8988T (cell line): ENCODE measurements at places on chromosomes 4 and X.

DNA sequence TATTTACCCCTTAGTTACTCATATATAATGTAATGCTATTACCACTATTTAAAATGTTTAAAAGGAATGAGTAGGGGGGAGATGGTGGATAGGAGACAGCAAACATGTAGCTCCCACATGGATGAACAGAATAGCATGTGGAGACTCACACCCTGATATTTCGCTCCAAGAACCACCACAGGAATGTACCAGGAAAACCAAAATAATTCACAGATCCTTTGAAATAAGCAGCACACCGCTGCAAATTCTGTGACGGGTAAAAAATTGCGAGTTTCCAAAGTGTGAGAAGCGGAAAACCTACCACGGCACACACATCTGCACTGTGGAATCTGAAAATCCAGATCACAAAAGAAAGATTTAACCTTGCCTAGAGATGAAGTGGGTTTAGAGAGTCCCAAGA is 428.2 kb downstream of the TLL1 start:
- no peak for DNase-seq

- DNase-seq, result no peak
Measured at GRCh38 chrX:107725761-107726555, 49.6 kb downstream of the TSC22D3 start.

GRCh38 chr4:140088323-140088967 is 65.5 kb downstream of the MAML3 start:
- no peak for DNase-seq

DNA sequence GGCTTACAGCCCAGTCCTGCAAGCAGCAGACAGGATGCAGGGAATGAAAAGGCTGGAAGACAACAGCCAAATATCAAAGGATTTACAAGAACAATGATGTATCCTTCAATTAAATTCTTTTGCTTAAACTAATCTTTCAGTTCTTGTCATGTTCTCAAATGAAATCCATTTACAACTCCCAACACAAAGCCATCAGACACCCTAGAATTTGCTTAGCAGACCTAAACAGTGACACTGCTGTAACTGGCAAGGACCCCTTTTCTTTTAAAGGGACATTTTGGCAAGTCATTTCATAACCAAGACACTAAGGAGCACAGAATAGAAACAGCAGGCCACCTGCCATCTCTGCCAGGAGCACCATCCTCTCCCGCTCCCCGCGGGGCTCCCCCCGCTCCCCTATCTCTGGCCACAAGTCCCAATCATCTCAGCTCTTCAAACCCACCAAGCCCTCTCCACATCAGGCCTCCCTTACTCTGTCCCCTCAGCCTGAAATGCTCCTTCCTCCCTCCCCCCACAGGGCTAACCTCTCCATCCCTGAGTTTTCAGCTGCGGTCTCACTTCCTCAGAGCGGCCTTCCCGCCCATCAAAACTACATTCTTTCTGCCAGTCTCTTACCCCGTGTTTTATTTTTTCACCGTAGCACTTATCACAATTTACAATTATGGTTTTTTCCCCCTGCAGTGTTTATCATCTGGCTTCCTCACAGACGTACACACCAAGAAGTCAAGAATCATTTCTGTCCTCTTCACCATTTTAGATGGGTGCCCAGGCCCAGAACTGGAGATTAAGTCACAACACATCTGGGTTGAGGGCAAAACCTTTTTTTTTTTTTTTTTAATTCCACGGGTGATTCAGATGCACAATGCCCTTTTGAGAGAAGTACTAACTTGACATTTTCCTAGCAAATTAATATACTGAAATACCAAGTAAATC is 45.8 kb downstream of the TSPAN5 start:
- DNase-seq, result no peak

DNA sequence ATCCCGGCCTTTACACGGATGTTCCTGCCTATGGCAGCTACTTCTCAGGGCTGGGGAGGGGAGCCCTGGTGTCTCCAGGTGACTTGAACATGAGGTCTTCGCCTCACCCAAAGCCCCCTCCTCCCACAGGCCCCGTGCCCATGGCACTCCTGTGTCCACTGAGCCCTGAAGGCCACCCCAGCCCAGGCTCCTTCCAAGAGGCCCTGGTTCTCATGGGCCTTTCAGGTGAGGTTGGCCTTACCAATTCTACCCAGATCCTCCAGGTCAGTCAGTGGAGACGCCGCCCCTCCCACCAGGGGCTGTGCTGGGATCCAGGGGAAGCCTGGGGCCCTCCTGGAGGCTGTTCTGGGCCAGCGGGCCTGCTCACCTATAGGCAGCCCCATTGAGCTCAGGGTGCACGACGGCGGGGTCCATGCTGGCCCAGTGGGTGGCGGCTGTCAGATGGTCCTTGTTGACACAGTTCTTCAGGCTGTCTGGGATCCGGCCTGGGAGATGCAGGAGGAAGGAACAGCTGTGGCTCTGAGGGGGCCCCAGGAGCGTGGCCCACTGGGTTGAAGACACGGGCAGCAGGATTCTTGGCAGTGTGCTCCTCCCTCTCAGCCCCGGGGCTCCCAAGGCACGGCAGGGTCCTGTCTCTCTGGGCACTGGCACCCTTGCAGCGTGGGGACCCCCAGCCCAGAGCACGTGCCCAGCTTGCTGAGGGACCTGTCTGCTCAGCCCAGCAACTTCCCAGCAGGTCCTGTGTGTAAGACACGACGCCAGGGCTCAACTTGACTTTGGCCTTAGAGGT is 36.2 kb downstream of the CTBP1 start:
- no peak for DNase-seq

GRCh38 chrX:24987731-24988130 is 28.0 kb downstream of the ARX start:
- no peak for DNase-seq

- no peak for DNase-seq
Measured at GRCh38 chr4:157389741-157390140, 169.2 kb downstream of the GRIA2 start.

DNA sequence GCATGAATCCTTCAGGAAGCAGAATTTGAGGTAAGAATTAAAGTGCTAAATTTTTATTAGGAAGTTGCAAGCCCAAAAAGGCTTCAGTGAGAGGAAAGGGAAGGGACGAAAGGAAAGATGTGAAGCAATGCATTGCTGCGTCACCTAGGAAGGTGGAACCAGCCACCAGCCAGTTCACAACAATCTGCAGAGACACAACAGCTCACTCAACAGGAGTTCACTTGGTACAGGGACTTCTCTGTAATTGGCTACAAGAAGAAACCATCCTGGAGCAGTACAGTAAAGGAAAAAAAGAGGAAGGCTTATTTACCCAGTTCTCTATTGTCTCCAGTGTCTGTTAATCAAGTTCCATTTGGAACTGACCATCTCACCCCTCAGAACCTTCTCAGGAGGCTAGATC is 157.6 kb downstream of the HNRNPD start:
- DNase-seq, result no peak

DNA sequence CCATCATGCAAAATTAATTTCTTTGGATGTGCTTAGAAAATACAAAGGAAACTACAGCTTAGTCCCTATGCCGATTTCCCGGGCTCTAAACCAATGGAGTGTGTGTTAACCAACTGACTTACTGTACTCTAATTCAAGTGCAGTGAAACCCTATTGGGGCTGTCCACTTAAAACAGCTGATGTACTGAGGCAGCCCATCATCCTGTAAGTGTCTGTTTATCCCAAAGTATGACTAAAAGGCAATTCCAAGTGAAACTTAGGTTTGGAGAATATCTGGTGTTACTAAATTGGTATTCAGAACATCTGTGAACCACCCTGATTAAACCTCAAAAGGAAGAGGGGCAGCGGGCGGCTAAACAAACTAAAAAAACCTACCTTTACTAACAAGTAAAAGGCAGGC is 79.7 kb downstream of the GATB start:
- no peak for DNase-seq

- no peak for DNase-seq
Measured at GRCh38 chrX:136199365-136199764, 51.8 kb downstream of the MAP7D3 start.

DNA sequence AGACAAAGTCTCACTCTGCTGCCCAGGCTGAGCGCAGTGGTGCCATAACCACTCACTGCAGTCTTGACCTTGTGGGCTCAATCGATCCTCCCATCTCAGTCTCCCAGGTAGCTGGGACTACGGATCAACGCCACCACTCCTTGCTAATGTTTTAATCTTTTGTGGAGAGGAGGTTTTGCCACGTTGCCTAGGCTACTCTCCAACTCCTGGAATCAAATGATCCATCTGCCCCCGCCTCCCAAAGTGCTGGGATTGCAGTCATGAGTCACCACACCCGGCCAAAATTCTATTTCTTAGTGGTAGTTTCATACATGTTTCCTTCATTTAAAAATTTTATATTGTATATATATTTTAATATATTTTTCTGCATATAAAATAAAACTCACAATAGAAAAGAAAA is 125.8 kb upstream of the CLNK start:
- DNase-seq, result no peak

DNA sequence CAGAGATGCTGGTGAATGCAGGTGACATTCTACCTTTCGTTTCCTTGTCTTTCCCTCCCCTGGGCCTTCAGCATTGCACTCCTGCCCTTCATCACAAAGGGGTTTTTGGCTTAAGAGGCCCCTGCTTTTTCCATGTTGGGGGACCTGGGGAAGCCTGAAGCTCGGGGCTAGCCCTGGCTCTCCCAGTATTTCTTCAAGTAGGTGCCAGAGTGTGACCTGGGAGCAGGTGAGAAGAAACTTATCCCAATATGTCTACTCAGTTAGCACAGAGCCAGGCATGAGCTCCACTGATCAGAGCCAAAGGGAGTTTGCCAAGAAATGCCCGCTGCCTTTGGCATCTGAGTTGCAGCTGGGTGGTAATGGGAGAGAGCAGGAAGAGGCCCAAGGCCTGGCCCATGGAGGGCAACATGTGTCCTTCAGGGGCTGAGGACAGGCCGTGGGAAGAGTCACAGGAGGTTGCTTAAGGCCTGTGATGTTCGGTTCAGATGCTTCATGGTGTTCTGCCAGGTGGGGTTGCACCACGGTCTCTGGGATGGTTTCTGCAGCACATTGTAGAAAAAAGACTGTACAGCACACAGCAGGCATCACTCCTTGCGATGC is 7.6 kb downstream of the PRRG3 start:
- no peak for DNase-seq

DNA sequence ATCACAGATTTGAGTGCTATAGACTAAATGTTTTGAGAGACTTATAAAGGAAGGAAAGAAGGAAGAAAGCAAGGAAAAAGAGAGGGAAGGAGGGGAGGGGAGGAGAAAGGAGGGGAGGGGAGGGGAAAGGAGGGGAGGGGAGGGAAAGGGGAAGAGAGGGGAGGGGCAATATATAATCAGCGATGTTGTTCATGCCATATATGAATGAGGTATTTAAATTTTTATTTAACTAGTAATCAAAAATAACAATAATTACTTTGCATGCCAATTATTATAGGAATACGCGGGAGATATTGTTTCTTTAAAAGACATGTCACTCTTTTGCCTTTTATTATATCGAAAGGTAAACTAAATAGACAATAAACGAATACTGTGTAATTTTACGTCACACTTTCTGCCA is 1029.7 kb downstream of the FAT4 start:
- no peak for DNase-seq

DNA sequence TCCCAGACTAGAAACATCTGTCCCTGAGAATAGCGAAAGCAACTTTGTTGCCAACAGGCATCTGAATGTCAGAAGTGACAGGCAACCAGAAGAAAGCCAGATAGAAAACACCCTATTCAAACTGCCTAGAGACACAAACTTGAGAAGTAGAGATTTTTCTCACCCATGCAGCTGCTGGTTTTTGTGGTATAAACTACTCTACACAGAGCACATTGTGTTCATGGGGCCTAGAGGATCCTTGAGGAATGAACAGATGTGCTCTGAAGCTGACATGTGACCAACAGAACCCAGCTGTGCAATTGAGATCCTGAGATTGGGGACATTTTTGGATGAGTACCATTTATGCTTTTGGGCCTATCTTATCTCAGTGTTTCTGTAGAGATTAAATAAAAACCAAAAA is 63.6 kb upstream of the NRK start:
- DNase-seq, result no peak

DNA sequence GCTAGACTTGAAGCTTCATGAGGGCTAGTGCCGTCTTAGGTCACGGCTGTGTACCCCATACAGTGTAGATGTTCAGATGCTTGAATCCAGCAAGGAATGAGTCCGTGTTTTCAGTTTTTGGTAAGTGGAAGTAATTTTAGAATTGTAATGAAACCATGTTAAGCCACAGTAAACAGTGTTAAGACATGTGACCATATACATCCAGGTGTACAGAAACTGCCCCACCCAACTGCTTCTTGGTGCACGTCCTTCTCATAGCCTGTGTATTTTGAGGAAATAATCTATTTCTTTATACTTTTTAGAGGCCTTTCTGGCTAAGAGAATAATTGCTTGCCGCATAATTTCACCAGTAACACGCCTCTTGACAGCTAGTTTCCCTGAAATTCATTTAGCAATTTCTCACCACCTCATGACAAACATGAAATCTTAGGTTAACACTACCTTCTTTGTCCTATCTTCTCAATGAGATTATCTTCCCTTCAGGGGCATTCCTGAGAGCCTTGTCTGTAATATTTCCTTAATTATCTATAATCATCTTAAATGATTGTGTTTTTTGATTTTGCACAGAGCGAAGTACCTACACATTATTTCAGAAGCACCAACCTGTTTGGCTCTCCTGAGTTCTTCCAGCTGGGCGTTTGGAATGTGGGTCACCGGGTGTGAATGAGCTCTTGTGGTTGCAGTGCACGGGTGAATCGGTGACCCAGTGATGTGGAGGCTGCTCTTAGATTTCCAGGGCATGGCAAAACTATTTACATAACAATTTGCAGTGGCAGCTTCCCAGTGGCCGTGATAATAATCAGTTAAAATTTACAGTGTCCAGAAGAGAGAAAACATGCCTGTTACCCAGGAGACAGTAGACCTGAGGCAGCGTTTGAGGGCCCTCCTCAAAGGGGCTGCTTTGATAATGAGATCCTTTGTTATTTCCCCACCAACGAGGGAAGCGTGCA is 50.2 kb upstream of the TADA2B start:
- no peak for DNase-seq

DNA sequence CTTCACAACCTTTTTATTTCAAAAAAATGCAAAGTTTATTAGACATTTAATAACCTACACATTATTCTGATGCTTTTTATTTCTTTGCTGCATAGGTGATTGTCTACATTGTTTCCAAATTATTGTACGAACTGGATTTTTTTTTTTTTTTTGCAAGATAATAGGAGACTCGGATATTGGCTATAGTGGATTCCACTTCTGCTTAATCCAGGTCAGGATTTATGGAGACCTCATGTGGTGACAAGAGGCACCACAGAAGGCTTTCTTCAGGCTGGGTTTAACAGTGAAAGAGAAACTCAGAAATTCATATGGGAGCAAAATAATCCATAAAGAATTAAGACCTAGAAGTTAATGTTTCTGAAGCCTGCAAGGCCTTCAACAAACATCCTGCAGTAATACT is 2.4 kb upstream of the SLIT2 start:
- no peak for DNase-seq

- no peak for DNase-seq
Measured at GRCh38 chrX:22758807-22759481, 240.8 kb upstream of the DDX53 start.

DNA sequence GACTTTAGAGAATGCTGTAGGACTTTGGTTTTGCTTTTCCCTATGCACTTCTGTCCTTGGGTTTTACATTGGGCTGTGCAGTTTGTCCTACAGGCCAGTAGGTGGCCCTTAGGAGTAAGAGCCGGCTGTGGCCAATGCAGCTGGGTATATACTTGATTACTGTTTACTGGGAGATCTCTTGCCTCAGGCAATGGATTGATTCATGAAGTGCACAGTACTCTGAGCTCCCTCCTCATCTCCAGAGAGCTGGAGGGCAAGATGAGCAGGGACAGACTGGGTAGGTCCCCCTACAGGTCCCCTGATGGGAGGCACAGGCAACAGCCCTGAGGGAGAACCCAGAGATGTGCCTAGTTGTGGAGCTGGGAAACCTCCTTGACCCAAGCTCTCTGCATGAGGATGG is 103.8 kb upstream of the QRFPR start:
- no peak for DNase-seq
